ENCODE measurements at places on chromosomes 11 and 22.
A peak's percentile ranks its signal among the peaks of the same experiment; 100 is the strongest.

GRCh38 chr11:30758012-30758411, 171.9 kb upstream of the MPPED2 start:
- DNase-seq = no peak

DNA sequence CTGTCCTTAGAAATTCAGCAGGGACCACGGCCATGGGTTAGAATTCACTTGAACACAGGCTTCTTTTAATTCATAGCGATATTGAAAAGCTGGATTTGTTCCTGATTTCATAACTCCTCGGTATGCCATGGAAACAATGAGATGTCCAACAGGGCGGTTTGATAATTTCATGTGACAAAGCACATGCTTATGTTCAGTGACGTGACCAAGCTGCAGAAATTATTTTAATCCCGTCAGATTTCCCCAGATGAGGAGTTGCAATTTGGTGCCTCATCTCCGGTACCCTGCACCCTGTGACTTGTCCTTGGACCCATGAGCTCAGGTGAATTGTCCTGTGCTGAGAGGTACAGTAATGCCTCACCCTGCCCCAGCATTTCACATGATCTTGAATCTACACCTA, 81.7 kb downstream of the C11orf91 start:
- DNase-seq = no peak

- no peak for DNase-seq
Observed at GRCh38 chr11:61967924-61968757, 707 bp upstream of the FTH1 start.

- peak; percentile 52 for DNase-seq
Observed at GRCh38 chr11:72430741-72431570, 3.4 kb downstream of the CLPB start.

- no peak for DNase-seq
Observed at GRCh38 chr11:19910931-19911330, 198.3 kb downstream of the NAV2 start.

GRCh38 chr11:72784662-72785061, 9.2 kb downstream of the STARD10 start:
- no peak for DNase-seq

GRCh38 chr22:28115426-28115825, 196.4 kb upstream of the PITPNB start:
- DNase-seq = no peak

GRCh38 chr11:129798212-129798611, 17.4 kb upstream of the TMEM45B start:
- DNase-seq = no peak

- DNase-seq = no peak
Observed at GRCh38 chr11:93957397-93957952, 63.7 kb upstream of the HEPHL1 start.

GRCh38 chr11:132006884-132007580, 636.6 kb downstream of the NTM start:
- no peak for DNase-seq

- DNase-seq = peak; percentile 48
Observed at GRCh38 chr11:96162816-96163499, 180.0 kb downstream of the MAML2 start.

DNA sequence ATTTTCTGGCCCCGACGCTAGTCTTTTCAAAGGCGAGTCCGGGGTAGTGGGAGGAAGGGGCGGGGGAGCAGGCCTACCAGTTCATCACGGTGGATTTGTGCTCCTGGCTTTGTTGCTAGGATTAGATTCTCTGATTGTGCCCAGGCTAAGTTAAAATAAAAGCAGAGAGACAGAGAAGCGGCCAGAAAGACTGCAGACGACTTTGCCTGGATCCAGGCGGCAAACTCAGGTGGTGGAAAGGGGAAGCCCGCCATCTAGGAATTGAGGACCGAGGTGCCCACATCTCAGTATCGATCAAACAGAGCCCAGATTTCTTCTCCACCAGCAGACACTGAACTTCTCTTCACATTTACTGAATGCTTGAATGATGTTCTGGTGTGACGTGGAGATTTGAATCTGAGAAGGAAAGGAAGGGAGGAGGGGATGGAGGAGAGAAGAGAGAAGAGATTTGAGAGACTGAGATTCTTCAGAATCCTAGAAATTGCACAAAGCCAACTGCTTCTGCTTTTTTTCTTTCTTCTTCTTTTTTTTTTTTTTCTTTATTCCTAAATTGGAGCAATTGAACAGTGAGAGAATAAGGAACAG, 2.7 kb downstream of the FAT3 start:
- DNase-seq = no peak

DNA sequence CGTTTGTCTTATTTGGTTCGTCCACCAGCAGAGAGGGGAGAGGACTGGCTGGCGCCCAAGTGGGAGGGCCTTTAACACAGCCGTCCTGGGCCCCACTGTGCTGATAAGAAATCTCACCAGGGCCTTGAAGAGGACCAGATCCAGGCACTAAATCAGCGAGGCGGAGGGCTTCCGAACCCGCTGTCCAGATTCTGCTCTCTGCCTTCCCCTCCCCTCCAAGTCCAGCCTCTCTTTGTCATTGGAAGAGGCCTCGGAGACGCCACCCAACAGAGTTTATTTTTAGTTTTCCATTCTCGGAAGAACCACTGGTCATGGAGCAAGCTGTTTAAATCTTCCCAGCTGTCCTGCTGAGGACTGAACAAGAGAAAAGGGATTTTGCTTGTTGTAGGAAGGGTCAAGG, 9.3 kb upstream of the FXYD6 start:
- DNase-seq = no peak

DNA sequence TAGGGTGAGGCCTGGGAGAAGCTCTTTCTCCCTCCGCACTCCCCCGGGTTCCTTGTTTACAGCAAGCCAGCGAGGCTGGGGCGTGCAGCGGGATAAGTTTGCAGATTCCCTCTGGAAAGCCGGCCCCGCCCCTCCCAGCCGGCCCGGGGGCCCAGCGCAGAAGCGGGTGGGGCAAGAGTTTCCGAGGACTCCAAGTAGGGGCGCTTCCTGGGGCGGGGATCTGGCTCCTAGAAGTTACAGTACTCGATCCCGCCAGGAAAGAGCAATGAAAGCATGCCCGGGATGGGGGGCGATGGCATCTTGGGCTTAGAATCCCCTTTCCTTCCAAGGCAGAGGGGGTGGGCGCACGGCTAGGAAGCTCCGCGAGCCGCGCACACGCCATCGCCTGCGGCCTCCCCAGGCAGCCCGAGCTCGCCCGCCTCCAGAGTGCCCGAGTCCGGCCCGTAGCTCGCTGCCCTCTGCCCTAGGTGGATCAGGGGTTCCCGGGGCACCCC, 385 bp downstream of the TST start:
- DNase-seq = peak; percentile 28

DNA sequence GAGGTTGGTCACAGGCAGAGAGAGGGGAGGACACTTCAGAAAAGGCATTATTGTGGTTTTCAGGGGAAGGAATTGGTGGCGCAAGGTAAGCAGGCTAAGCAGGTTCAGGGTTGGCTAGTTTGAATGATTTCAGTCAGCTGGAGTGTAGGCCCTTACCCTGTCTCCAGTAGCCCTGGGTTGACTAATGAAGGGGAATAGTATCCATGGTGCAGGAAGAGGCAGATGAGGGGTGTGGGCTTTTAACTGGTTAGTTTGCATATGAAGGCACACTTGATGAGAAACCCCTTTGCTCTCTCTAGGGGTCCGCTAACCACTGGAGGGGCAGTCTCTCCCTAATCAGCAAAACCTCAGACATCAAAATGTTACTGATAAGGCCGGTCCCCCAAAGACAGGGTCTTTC, 249.7 kb downstream of the AASDHPPT start:
- no peak for DNase-seq

DNA sequence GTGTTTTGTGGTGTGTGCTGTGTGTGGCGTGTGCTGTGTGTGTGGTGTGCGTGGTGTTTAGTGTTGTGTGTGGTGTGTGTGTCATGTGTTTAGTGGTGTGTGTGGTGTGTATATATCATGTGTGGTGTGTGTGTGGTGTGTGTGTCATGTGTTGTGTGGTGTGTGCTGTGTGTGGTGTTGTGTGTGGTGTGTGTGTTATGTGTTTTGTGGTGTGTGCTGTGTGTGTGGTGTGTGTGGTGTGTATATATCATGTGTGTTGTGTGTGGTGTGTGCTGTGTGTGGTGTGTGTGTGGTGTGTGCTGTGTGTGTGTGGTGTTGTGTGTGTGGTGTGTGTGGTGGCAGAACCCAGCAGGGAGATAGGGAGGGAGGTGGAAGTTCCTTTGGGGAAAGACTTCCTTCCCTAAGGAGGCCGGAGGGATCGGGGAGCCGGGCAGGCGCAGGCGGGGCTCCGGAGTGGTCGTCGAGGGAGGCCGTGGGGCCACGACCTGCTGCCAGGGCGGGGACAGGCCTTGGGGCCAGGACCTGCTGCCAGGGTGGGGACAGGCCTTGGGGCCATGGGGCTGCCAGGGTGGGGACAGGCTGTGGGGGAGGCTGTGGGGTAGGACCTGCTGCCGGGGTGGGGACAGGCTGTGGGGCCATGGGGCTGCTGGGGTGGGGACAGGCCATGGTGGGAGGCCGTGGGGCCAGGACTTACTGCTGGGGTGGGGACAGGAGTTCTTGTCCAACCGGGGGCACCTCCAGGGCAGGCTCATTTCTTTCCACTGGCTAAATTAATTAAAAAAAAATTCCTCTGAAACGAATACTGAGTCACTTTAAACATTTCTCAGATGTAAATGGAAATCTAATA, 15.2 kb downstream of the PIM3 start:
- no peak for DNase-seq

- peak; percentile 55 for DNase-seq
Observed at GRCh38 chr11:61776561-61777075, 15.8 kb downstream of the TMEM258 start.

GRCh38 chr11:57306161-57306876, 18.4 kb downstream of the TNKS1BP1 start:
- no peak for DNase-seq

GRCh38 chr22:19291218-19291579, 320 bp downstream of the CLTCL1 start:
- peak; percentile 4 for DNase-seq

DNA sequence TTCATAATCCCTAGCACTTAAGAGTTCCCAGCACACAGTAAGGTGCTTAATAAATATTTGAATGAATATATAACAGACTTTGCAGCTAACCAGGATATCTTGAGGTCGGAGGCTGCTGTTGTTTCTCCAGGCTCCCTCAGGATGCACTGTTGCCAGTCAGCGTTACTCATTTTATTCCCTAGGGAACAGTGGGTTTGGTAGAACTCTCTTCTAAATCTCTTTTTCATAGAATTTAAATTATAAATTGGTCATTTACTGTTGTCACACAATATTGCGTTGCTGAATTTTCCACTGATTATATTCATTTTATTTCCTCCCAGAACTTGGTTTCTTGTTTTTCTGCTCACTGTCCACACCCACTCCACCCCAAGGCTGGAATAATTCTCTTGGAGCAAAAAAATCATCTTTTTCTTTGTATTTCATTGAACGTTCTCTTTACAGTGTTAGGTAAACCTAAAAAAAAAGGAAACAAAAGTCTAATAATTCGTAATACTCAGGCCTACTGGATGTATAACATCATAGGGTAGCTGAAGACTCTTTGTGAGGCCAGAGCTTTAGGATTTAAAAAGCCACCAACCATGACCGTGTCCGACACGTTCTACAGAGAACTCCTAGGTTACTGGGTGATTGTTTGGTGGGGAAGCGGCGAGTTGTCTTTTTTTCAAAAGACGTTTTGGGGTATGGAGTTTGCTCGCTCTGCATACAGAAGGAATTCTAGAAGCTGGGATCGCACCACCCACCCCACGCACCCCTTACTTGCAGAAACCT, 766 bp upstream of the CAPRIN1 start:
- DNase-seq = no peak

DNA sequence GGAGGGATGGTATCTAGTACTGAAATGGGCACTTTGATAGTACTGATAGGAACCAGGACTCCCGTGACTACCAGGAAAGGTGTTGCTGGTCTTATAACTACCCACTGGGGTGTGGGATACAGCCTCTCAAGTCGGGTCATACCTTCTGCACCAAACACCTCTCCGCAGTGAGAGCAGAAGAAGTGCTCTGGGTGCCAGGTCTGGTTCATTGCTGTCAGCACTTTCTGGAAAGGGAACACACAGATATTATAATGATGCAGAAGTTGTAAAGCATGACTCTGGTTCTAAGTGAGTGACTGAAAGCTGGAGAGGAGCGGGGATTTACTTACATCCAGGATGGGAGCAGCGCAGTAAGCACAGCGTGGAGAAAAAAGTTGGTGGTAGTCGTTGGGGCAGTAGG, 26.0 kb downstream of the LPXN start:
- DNase-seq = no peak

DNA sequence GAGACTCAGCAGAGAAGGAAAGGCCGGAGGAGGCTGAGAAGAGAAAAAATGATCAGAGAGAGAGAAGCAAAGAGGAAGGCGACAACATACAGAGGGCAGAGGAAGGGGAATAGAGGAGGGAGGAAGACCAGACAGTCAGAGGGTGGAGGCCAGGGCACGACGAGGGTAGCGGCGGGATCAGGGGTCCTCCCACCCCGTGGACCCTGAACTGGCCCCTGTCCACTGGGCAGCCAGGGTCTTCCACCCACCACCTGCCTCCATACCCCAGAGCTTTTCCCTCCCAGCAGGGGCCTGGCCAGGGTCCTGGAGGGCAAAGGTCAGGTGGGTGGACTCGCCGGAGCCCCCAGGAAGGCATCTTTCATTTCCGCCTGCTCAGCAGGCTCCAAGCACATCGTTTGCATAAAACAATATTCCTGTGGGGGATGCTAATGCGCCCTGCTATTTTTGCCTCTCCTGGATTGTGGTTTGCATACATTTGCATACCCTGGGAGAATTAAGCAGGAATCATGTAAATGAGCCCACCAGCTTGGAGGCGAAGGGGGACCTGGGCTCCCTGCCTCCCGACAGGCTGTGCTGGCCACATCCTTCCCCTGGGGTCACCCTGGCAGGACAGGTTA, 394.1 kb downstream of the MN1 start:
- no peak for DNase-seq

GRCh38 chr11:101008961-101009689, 120.5 kb downstream of the PGR start:
- no peak for DNase-seq

GRCh38 chr11:94545264-94546161, 1.8 kb downstream of the FUT4 start:
- DNase-seq = peak; percentile 40

DNA sequence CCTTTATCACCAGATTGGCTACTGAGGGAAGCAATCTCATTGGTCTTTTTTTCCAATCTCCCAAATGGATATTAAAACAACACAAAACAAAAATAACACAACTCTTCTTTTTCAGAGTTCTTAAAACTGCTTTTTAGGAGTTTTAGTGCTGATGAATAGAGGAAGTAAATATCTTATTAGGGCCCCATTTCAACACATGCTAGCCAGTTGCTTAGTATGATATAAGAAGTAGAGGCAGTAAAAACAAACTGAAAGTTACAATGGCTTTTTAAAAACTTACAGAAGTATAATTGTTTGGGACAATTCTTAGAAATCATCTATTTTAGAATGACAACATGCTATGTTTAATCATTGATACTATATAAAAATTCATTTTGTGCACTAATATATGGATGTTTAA, 3.4 kb downstream of the C11orf71 start:
- DNase-seq = no peak

GRCh38 chr11:72738199-72739141, 13.7 kb downstream of the ARAP1 start:
- DNase-seq = peak; percentile 48

- peak; percentile 31 for DNase-seq
Observed at GRCh38 chr22:28141614-28142013, 222.6 kb upstream of the PITPNB start.

All from bronchial epithelial cell (primary cell).